SJCRH30 (cell line): ENCODE measurements at places on chromosomes 16 and 17. TPM values are rescaled to one million over a fixed set of nuclear protein-coding genes. Genes with fewer than 3 reads are reported as not detected.

NPIPA8 gene
- total RNA-seq, result 8.8 and 12.3 TPM in 2 replicates

CHST4 gene
- total RNA-seq, result 0.61 and 0.71 TPM in 2 replicates

GDPD1 gene
- 0.20 and 0.49 TPM in 2 replicates for total RNA-seq

RMI2 gene
- total RNA-seq, result 28.2 and 33.0 TPM in 2 replicates
